ENCODE measurements at places on chromosomes 16 and 17. TPM values are rescaled to one million over a fixed set of nuclear protein-coding genes. Genes with fewer than 3 reads are reported as not detected.

DNA sequence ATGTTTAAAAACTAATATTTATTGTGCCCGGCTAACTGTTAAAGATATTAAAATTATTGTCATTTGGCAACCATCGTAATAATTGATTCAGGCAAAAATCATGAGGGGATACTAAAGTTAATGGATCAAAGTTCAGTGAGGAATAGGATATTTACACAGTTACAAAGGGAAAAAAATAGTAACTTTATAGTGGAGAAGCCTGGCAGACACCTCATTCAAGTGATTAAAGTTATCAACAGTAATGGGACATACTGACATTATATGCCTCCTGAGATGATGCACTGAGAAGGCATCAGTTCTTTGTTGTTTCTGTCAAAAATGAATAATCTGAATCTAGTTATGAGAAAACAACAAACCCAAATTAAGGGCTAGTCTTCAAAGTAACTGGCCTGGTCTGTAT is 77.1 kb downstream of the NLK start:
- ATAC-seq, result no peak

- no peak for ATAC-seq
Measured at GRCh38 chr16:51949282-51949681, 597.7 kb downstream of the TOX3 start.

DNA sequence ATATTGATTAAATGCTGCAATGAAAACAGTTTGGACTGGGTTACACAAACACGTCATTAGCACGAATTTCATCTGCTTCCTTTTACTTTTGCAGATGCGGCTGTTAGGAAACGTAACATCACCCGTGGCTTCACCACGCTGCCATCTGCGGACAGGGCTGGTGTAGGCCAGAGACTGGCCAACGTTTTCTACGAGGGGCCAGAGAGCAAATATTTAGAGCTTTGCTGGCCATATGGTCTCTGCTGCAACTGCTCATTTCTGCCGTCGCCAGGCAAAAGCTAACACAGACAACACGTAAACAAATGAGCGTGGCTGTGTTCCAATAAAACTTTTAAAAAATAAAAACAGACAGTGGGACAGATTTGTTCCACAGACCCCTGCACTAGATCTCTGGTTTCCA is 96.6 kb downstream of the ENGASE start:
- no peak for ATAC-seq

DNA sequence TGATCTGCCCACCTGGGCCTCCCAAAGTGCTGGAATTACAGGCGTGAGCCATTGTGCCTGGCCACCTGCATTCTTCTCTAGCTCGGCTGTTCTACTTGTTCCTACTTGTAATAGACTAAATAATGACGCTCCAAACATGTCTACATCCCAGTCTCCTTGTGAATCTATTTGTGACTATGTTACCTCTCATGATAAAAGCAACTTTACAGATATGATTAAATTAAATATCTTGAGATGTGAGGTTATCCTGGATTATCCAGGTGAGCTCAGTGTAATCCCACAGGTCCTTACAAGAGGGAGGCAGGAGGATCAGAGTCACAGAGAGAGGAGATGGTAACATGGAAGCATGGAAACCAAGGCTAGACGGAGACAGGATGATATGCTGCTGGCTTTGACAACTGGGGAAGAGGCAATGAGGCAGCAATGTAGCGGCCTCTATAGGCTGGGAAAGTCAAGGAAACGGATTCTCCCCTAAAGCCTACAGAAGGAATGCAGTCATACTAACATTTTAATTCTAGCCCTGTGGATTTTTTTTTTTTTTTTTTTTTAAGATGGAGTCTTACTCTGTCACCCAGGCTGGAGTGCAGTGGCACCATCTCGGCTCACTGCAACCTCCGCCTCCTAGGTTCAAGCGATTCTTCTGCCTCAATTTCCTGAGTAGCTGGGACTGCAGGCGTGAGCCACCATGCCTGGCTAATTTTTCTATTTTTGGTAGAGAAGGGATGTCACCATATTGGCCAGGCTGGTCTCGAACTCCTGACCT is 5.0 kb upstream of the LASP1 start:
- ATAC-seq, result no peak

- no peak for ATAC-seq
Measured at GRCh38 chr17:36812762-36813161, 124.5 kb upstream of the LHX1 start.

- no peak for ATAC-seq
Measured at GRCh38 chr17:65557349-65558310, 3.8 kb downstream of the AXIN2 start.

DNA sequence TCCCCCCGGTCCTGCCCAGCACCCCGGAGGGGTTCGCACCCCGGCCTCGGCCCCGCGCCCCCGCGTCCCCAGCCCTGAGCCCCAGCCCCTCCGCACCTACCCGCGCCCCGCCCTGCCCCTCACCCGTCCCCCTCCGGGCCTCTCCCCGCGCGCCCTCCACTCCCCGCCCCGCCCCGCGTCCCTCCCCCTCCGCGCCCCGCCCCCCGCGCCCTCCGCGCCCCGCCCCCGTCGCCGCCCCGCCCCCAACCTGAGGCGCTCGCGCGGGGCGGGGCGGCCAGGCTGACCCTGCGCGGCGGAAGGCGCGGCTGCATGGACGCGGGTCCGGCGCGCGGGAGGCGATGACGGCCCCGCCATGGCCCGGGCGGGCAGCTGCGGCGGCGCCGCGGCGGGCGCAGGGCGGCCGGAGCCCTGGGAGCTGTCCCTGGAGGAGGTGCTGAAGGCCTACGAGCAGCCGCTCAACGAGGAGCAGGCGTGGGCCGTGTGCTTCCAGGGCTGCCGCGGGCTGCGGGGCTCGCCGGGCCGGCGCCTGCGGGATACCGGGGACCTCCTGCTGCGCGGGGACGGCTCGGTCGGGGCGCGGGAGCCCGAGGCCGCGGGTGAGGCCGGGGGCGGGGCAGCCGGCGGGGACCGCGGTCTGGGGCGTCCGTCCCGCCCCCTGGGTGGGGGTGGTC is at the start of gene SPIRE2:
Gene SPIRE2 (plus strand): TSS at position 277 of the 671 bp plus-strand sequence. CDS start 76 bp downstream, at position 353.
- ATAC-seq, result peak; percentile 74

GRCh38 chr17:81440511-81441244 is 45.4 kb downstream of the BAHCC1 start:
- no peak for ATAC-seq

DNA sequence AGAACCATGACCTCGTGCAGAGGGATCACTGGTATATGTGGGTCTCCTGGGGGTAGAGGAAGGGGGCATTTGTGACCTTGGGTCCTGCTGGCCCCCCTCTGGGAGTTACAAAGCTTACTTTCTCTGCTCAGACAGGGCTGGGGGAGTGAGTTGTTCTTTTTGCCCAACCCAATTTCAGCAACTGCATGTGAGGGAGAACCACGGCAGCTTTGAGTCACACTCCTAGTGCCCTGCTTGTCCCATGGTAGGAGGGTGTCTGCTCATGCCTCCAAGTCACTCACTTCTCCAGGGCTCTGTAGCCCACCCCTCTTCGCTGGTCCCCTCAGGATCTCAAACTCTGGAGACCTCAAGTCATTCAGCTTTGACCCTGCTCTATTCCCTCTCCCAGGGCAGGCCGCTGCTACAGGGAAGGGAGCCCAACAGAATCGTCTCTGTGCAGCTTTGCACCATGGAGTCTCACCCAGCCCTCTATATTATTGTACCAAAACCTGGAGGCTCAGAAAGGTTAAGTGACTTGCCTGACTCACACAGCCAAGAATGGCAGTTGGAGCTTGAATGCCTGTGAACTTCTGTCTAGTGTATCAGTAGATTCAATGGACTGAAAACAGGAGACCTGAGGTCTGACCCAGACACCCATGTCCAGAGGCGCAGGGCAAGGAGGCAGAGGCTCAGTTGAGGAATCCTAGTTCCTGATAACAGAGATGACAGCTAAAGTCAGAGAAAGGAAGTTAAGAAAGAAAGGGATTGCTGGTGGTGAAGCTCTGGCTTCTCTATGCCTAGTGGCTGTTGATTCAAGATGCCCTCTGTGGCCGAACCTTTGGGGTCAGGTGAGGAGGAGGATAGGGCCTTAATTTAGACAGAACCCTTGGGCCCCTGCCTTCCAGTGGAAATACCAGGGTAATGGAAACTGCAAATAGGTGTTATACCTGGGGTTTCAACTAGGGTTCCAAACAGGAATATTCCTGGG is 14.6 kb upstream of the ETV4 start:
- no peak for ATAC-seq

The DBNDD1 gene
- total RNA-seq, result 12.5 TPM

The GNG13 gene
- 0.98 TPM for total RNA-seq

The ITGA2B gene
- 1.8 TPM for total RNA-seq

The CBX2 gene
- 7.9 TPM for total RNA-seq

- no peak for ATAC-seq
Measured at GRCh38 chr16:57609541-57610401, 18.7 kb upstream of the ADGRG1 start.

DNA sequence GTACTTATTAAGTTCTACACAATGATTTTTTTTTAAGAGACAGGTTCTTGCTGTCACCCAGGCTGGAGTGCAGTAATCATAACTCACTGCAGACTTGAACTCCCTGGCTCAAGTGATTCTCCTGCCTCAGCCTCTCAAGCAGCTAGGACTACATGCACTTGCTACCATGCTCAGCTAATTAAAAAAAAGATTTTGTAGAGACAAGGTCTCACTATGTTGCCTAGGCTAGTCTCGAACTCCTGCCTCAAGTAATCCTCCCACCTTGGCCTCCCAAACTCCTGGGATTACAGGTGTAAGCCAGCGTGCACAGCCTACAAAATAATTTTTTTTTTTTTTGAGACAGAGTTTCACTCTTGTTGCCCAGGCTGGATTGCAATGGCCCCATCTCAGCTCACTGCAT is 22.2 kb downstream of the USP32 start:
- no peak for ATAC-seq

DNA sequence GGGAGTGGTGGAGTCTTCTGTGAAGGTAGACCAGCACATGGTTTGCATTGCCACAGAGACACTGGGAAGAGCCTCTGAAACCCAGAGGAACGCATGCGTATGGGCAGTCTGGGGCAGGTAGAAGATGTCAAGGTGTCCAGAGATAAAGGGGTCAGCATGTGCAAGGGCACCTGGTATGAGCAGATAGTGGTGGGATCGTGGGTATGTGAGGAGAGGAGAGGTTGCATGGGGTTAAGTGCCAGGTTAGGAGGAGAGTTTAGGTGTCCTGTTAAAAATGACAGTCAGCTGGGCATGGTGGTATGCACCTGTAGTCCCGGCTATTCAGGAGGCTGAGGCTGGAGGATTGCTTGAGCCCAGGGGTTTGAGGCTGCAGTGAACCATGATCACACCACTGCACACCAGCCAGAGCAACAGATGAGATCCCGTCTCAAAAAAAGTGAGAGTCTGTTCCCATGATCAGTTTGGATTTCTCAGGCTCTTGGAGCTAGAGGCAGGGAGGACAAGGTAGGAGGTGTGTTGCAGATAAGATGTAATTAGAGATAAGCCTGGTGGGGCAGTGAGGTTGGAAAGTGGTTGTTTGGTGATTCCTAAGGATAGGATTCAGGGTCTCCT is 3.0 kb downstream of the PYCARD start:
- ATAC-seq, result no peak

GRCh38 chr17:28523186-28523585 is 17.0 kb downstream of the FOXN1 start:
- ATAC-seq, result no peak

- no peak for ATAC-seq
Measured at GRCh38 chr16:83973077-83973476, 5.0 kb downstream of the NECAB2 start.

- no peak for ATAC-seq
Measured at GRCh38 chr17:81428516-81428915, 33.3 kb downstream of the BAHCC1 start.

GRCh38 chr17:43574348-43574747 is 28.2 kb upstream of the ETV4 start:
- no peak for ATAC-seq

The RCVRN gene
- total RNA-seq, result 1.5 TPM

All from motor neuron (in vitro differentiated cells).